ELR (cell line): ENCODE measurements at places on chromosomes 12 and 14.

- no peak for DNase-seq
Observed at GRCh38 chr12:89319122-89319521, 33.2 kb downstream of the DUSP6 start.

DNA sequence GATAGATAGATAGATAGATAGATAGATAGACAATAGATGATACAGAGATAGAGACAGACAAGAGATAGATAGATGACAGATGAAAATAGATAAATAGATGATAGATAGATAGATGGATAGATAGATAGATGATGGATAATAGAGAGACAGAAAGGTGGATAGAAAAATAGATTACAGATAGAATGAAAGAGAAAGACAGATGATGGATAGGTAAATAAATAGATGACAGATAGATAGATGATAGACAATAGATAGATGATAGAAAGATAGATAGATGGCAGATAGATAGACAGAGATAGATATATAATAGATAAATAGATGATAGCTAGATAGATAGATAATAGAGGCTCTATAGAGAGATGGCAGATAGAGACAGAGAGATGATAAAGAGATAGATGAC, 523.0 kb downstream of the BCL11B start:
- no peak for DNase-seq

GRCh38 chr12:132413931-132414588, 75.9 kb upstream of the FBRSL1 start:
- no peak for DNase-seq

DNA sequence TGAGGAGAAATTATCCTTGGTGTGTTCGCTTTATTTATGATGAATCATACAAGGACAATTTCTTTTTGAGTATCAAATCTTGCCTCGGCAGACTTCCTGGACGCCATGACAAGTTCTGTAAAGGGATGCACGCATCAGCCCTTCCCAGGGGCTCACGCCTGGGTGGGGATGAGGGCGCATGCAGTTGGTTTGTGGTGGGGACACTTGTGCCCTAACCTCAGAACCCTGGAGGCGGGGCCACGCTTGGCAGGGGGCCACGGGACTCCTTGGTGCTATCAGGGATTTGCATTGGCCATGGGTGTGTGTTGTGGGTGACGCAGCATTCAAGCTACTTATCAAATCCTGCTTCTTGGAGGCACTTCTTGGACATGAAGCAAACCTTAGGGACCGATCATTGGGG, 143.8 kb upstream of the RTL1 start:
- DNase-seq: no peak

- no peak for DNase-seq
Observed at GRCh38 chr12:49054524-49054923, 6.1 kb downstream of the KMT2D start.
